ENCODE measurements at places on chromosomes 13 and 19.

GRCh38 chr13:98890925-98891324 is 86.9 kb downstream of the DOCK9 start:
- DNase-seq = no peak

DNA sequence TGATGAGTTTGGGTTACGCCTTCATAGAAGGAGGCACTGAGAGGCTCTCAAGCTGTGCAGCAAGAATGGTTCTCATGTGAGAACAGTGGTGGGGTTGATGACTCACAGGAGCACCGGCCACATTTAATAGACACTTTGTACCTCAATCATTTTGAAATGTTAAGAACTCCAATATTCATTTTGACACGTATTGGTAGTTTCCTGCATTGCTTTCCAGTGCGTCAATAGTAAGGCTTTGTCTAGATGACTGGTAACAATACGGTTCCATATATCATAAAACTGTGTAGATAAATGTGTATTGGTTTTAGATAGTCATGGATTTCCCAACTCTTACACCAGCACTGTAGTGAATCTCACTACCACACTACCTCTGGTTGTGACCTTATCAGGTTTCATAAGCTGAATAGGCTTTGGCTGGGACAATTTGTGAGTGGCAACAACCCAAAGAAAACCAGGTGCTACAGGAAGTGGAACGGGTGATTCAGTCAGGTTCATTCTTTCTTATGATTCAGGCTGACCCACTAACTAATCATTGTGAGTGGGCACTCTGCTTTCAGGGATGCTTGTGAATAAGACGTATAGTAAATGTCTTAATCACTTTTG is 362.6 kb downstream of the KLF5 start:
- DNase-seq = no peak

- no peak for DNase-seq
Observed at GRCh38 chr19:10874024-10874423, 2.7 kb downstream of the CARM1 start.

DNA sequence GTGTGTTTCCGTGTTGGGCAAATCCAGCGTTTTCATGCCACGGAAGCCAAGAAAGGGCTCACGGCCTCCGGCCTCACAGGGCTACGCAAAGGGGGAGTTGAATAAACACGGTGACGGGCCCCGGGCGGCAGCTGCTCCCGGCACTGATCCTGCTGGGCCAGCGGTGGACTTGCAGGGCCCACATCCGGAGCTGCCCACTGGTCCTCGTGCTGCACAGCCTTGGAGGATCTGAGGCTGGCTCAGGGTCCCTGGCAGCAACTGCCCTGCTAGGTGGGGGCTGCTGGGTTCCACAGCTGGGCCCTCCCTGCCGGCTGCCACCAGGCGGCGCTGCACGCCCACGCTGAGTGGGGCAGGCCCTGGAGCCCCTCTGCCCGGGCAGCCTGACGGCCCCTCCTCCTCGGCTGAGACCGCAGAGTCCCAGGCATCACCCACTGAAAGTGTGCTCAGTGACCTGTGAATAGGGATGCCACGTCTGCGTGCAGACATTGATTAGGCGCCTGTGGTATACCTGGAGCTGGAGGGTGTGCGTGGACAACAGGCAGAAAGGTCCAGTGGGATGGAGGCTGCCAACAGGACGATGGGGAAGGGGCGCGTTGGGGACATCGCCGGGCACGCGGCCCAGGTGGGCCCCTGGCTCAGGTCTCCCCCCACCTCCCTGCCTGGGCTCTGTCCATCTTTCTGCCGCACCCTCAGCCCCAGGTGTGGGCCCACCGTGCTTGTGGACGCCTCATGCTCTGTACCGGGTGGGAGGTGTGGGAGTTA is 5.3 kb upstream of the HCN2 start:
- DNase-seq = peak; percentile 60

- DNase-seq = no peak
Observed at GRCh38 chr19:5264453-5264852, 76.2 kb downstream of the PTPRS start.

DNA sequence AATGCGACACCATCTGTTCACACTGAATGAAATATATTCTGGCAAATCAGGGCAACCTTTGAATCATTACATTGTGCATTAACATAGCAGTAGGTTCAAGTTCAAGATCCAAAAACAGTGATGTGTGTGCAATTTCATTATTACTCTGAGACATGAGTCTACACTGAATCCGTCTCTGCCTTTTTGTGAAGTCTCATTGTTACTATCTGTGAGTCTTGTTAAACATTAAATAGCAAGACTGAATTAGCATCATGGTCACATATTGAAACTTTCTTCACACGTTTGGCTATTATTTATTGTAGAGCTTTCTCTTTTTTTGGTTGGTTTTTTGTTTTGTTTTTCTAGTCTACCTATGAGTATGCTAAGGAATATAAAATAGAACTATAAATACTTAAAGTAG is 117.1 kb upstream of the SLITRK5 start:
- no peak for DNase-seq

GRCh38 chr13:57633141-57633949 is 1.8 kb downstream of the PCDH17 start:
- DNase-seq = no peak

DNA sequence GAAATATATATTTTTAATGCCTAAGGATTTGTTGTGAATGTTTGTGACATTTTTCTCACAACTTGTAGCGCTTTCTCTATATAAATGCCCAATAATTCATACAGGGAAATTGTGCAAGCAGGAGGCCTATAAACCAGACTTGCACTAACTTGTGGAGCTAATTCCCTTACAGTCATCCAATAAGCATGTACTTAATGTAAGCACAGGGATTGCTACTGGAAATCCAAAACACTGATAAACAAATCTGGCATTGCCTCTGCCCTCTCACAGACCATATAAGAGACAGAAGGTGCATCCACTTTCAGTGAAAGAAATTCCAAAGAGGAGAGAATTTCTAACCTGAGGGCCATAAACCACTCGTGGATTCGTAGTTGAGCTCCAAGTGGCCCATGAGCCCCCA is 518.8 kb downstream of the MYO16 start:
- DNase-seq = no peak

DNA sequence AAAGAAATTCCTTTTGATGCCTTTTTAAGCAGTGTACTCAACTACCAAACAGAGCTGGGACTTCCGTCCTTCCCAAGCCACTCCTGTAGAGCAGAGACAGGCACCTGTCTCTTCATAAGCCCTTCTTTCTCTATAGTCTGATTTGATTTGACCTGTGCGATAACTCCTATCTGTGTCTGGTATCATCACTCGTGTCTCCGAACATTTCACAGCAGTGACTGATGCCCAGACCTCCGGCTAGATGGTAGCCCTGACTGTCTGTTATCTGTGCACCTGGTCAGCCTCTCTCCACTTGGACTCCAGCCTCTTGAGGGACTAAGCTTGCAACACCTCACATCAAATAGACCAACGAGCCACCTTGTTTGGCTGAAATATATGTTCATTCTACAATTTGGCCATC is 316.2 kb upstream of the ZNF507 start:
- DNase-seq = no peak

- DNase-seq = no peak
Observed at GRCh38 chr13:76516013-76516412, 370.2 kb downstream of the KCTD12 start.

GRCh38 chr19:54137699-54138488 is at the start of gene CNOT3:
Gene CNOT3 (plus strand): TSS chr19:54137762. CDS start chr19:54142979, 5,217 bp downstream.
- DNase-seq = peak; percentile 17

DNA sequence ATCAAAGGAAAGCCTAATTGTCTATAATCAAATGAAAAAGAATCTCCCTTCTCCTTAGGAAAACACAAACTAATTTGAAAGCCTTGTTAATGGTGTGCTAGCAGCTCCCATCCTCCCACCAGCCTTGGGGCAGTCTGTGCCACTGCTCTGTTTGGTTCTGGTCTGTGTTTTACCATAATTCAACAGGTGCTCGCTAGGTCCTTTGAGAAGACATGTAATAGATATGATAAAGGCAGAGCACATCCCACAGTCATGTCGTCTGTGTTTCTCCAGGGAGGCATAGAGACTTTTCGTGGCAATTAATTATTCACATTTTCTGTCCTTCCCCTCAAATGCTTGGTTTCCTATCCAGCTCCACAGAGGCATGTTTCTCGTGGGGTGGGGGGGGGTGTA is 23.8 kb downstream of the FAM124A start:
- DNase-seq = no peak

GRCh38 chr13:36046672-36047071 is 84.5 kb downstream of the DCLK1 start:
- DNase-seq = no peak

GRCh38 chr19:32352241-32352630 is 6.8 kb downstream of the ZNF507 start:
- no peak for DNase-seq

- no peak for DNase-seq
Observed at GRCh38 chr13:47499358-47500150, 501.5 kb downstream of the SUCLA2 start.

DNA sequence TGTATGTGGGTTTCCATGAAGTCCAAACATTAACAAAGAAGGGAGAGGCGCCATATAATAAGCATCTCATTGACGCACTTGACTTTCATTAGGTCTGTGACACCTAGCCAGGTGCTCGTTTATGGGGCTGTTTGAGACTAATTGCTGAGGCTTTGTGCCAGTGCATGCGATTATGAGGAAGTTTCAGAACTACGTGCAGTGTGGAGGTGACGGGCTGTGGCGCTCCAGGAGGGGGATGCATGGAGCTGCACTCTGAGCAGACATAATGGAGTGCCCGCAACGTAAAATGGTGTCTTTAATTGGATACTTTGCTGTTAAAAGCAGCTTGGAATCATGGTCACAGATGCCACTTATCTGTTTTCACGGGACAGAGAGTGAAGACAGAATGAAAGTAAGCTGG is 223.2 kb downstream of the FGF9 start:
- no peak for DNase-seq

DNA sequence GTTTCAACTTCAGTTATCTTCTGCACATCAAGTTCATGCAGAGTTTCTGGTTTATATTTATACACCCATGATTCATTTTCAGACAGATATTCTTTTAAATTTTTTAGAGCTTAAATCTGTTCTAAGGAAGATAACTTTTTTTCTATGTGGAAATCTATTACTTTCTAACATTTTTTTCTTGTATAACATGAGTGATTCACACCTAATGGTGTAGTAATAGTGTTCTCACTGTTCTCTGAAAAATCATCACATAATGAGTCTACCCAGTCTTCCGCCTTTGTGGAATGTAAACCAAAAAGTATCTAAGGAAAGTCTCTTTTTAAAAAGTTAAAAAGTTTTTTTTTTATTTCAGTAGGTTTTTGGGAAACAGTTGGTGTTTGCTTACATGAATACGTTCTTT is 70.8 kb downstream of the FNDC3A start:
- DNase-seq = no peak

- peak; percentile 56 for DNase-seq
Observed at GRCh38 chr19:47609906-47610894, 1.3 kb downstream of the BICRA start.

DNA sequence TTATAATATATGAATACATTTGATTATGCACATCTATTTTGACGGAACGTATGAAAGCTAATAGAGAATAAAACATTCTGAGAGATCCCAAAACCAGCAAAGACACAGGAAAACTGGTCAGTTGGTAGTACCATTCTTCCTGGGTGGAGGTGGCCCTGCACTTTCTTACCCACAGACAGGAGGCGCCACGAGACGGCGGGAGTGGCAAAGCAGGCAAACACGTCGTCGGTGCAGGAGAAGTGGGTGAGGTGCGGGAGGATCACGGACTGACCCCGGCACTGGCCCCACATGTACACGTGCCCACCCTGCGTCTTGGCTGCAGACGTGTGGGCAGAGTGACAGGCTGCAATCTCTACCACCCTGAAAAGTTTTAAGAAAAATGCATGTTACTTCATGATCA is 36.1 kb downstream of the RCBTB1 start:
- no peak for DNase-seq

GRCh38 chr13:112098699-112099098 is 31.8 kb downstream of the SOX1 start:
- no peak for DNase-seq

DNA sequence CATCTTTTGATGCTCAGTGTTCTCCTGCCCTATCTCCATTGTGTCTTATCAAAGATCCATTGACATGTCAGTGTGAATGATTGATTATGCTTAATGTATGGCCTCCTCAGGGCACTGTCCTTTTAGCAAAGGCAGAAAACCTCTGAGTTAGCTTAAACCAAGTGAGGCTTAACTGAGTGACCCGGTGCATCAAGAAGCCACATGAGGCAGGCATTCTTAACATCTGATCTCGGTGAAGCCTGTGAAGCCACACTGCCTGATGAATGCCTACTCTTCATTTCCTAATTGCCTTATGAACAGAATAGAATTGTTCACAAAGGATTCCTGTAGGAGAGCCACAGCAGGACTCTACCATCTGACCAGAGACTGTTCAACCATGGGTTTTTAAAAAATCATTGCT is 168.1 kb upstream of the SOX21 start:
- no peak for DNase-seq

GRCh38 chr13:40241125-40241798 is 425.2 kb downstream of the FOXO1 start:
- DNase-seq = no peak

DNA sequence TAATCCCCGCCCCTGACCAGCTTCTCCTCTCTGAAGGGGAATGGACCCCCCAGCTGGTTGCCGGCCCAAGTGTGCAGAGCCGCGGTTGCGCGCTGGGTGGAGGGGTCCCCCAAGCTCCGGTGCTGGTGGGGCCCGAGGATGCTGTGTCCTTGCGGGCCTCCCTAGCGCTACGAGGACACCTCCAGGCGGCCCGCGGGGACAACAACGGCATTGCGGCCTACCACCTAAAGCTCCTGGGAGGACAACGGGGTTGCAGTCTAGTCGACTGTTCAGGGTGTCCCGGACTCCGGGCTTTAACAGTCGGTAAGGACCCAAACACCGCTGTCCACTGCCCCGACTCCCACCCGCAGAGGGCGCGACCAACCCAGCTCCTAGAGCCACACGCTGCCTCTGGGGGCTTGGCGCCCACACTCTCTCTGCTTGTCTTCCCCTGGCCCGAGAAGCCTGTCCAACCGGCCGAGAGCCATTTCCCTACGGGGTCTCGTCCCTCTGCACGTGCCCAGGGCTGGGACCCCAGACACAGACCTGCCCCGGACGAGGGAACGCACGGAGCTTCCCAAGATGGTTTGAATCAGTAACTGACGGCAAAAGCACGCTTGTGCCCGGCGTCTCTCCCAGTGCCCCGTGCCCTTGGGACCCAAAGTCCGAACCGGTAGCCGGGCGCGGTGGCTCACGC is 927 bp upstream of the SDHAF1 start:
- no peak for DNase-seq
